ENCODE measurements at places on chromosomes 2 and 18.

DNA sequence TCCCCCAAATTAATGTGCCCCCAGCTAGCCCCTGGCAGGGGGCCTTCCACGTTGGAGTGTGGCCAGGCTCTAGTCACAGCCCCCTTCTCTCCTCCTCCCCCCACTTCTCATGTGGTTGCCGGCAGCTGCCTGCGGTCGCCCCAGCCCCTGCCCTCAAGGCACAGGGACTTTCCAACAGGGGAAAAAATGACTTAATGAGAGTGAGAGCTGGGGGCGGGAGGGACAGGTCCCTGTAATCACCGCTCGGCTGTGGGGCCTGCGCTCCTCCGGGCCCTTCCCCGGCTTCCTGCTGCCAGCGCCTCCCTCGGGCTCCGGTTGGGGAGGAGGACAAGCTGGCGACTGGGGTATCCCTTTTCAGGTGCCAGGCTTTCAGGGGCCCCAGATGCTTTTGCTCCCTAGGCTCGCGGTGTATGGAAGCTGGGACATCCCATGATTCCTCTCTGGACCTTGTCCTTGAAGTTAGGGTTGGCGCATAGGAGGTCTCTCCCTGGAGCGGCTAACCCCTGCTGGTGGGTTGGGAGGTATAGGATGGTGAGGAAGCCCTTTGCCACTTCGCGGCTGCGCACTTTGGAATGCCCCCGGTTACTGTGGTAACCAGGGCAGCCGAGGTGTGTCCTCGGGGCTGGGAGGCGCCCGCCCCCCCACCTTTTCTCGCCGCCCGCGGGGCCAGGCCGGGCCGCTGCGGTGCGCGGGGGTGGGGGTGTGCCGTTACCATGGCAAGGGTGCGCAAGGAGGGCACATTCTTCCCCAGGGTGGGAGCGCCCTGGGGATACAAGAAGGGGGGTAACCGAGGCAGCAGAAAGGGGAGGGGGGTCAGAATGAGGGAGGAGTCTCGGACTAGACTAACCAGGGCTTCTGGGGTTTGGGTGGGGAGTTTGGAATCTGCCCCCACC, 16.1 kb downstream of the WNT10A start:
- DNase-seq, result peak; percentile 68

GRCh38 chr18:23668731-23669130, 6.0 kb upstream of the ANKRD29 start:
- no peak for DNase-seq

DNA sequence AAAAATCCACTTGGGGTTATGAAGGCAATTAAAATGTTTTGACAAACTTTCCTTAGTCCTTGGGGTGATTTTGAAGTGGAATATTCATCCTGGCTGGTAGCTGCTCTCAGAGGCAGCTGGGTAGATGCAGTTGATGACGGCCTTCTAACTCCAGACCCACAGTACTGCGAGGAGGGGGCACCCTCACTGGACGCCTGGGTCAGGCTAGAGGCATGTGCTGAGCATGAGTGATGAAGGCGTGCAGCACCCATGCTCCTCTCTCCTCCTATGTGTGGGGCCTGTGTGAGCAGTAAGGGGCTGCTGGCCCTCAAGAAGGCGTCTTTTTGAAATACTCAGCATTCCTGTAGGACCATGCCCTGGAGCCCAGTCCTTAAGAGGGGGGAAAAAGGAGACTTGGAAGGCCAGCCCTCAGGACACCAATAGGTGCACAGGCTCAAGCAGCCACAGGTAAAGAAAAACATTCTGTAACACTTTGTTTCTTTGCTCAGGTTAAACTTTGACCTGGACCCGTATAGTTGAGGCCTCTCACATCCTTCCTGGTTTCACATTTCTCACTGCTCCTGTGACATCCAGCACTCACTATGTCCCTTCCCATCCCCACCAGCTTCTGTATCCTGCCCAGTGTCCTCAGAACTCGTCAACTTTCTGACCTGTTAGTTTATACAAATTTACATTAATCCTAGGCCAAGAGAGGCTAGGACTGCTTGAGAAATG, 64.4 kb downstream of the CD8B2 start:
- no peak for DNase-seq

GRCh38 chr2:68710336-68710735, 24.3 kb upstream of the ARHGAP25 start:
- no peak for DNase-seq
